Activated CD4-positive, alpha-beta T cell treated with anti-CD3 and anti-CD28 coated beads, Interleukin-10, Interleukin-2, amounts not matched to agents 100 ng/mL and 50 ng/mL, durations not matched to agents 16 hours and 8 hours (primary cell): ENCODE measurements at places on chromosomes 4 and X.

- DNase-seq: no peak
These were observed 8.4 kb upstream of the MEPE start for GRCh38 chr4:87824352-87824751.

GRCh38 chr4:4752025-4752424 lies 107.4 kb upstream of the MSX1 start:
- no peak for DNase-seq

- DNase-seq: no peak
These were observed 26.7 kb upstream of the GPRIN3 start for GRCh38 chr4:89334311-89334710.

GRCh38 chr4:47372561-47372960 lies 90.9 kb downstream of the COMMD8 start:
- no peak for DNase-seq

DNA sequence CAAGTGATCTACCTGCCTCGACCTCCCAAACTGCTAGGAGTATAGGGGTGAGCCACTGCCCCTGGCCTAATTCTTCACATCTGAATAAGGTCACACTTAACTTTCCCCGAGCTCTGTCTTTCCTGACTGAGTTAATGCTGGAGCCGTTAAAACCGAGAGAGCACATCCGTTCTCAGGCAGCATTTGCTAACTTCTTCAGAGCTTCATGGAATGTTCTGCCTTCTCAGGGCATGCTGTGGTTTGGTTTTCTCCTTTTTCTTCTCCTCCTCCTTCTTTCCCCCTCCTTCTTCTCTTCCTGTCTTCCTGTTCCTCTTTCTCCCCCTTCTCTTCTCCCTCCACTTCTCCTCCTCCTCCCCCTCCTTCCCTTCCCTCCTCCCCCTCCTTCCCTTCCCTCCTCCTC lies 119.9 kb downstream of the ASMT start:
- no peak for DNase-seq

DNA sequence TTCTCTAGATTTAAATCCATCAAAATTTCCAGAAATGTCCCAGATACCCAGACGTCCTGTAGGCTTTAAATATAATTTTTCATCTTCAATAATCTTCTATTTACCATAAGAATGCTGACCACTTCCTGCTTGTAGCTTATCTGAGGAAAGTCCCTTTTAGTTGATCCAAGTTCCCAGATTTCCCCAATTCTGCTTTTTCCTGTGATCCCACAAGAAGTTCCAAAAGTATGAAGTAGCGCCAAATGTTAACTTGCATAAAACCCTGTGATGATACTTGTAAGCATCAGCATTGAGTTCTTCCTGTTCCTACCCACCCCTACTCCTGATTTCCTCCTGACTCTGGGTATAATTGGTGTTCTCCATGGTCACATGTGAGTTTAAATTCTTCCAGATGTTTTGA lies 10.6 kb upstream of the TLR8 start:
- no peak for DNase-seq

- no peak for DNase-seq
These were observed 505.6 kb downstream of the STIM2 start for GRCh38 chr4:27366104-27366823.
